ENCODE measurements at places on chromosomes 2 and 18.

DNA sequence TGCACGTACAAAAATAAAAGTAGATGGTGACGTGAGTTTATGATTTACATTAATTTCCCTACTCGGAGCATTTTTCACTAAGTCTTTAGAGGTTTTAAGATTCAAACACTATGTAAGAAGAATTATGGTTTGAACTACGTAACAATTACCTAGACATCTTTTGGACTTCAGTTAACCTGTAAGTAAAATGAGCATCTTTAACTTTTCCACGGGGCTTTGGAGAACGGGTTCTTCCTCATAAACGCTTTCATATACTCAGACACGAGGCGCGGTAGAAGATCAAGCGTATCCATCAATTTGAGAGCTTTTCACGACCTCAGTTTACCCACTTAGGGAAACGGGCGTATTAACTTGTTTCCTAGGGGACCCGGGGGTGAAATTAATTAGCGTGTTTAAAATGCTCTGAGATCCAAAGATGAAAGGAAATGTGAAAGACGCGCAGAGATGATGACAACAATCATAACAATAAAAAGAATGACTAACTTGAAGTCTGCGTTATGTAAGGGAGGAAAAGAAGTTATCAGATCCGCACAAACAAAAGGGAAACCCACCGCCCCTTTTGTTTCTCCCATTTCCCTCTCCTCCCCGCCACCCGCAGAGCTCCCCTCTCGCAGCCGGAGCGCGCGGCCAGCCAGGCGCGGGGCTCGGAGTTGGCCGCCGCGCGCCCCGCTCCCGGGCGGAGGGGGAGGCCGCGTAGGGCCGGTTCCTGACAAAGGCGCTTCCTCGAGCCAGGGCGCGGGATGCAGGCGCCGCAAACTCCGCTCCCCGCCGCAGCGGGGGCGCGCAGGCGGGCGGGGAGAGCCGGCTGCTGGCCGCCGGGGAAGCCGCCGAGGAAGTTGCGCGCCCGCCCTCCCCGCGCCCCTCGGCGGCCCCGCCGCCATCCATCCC lies 807 bp downstream of the PELI1 start:
- no peak for DNase-seq

DNA sequence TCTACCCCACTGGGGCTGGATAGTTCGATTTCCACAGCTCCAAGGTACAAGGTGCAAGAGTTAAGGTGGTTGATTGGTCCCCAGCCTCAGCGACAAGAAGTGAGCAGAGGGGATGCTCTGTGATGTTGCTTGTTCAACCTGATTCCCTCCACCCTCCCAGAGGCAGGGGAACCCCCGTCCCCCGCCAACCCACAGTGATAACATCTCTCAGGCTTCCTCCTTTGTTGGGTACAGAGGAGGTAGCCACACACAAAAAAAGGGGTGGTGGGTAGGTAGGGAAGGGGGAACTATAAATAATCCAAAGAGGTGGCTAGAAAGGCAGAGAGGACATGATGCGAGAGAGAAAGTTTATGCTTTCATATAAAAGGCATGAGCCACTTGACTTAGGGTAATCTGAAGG lies 192.9 kb upstream of the POU3F3 start:
- DNase-seq, result no peak

DNA sequence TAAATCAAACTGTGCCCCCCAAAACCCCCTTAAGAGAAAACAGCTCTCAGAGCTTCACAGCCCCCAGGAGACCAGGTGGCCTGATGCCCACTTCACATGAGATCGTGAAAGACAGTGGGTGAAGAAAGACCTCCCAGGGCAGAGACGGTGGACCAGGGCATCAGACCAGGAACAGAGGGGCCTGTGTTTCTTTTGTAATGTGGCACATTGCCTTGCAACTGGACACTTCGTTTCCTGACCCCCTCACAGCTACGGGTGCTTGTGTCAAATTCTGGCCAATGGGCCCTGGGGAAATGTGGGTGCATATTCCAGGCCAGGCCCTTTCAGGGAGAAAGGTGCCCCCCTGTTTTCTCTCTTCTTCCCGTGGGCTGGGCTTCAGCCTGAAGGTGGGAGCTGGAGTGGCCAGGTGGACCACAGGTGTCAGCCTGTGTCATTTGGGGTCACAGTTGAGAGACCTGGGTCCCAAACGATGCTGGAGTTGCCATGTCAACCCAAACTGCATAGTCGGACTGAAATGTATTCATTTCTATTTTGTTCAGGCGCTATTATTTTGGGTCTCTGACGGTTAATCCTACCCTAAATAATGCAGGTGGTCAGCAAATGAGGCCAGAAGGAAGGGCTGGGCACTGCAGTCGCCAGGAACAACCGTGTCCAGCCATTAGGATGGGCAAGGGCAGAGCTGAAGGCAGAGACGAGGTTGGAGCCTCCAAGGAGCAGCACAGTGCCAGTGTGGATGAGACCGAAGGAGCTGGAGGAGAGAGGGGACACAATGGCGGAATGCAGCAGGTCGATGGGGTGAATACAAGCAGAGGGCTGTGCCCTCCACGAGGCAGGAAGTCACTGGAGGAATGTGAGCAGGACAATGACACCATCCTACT lies 338.2 kb downstream of the EIPR1 start:
- no peak for DNase-seq

DNA sequence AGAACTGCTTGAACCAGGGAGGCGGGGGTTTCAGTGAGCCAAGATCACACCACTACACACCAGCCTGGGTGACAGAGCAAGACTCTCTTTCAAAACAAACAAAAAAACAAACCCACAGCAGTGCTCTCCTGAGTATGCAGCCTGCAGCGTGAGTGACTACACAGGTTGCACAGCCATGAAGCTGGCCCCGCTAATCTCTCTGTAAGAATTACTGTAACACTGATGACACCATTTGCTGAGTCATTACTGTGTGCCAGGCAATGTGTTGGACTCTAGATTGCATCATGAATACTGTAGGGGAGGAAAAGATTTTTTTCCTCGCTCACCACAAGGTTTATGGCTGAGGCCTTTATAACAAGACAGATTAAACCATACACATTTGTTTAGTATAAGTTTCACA lies 118.6 kb upstream of the ATP8B1 start:
- DNase-seq, result no peak

DNA sequence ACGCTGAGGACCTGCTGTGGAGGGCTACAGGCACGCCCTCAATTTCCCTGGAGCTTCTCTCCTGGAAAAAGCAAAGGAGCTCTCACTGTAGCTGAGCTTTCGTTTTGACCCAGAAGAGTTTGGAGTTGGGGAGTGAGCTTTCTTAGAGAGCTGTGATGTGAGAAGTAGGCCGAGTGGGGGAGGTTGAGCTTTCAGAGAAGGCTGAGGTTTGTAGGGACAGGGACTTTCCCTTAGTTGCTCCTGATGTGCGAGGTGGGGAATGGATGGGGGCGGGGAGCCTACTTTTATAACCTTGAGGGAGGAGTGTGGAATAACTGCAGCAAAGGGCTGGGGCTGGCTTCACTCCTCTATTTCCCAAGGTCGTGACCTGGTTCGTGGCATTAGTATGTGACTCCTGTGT lies 47.1 kb downstream of the ZNF532 start:
- DNase-seq, result no peak

DNA sequence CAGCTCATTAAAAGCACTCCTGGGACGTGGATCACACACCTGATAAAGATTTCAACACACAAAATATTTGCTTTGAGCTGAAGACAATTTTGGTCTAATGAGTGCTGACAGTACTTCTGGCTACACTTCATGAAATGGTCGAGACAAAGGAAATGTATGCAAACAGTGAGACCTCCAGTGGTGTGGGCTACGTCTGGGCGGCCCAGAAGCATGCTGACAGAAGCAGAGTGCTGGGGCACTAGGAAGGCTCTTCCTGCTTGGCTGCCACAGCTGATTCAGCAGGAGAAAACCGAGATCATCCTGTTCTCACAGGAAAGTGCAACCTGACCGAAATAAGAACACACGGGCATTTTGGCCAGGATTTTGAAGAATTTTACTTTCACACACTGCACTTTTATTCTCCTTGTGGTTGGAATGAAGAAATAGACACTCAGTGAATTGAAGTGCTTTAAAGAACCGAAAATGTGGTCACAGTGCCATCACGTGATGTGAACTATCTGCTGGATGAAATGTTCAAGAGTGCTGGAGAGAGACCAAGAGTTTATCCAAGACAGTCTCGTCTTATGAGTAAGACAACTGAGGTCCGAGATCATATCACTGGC lies 149.5 kb downstream of the CCBE1 start:
- DNase-seq, result no peak

DNA sequence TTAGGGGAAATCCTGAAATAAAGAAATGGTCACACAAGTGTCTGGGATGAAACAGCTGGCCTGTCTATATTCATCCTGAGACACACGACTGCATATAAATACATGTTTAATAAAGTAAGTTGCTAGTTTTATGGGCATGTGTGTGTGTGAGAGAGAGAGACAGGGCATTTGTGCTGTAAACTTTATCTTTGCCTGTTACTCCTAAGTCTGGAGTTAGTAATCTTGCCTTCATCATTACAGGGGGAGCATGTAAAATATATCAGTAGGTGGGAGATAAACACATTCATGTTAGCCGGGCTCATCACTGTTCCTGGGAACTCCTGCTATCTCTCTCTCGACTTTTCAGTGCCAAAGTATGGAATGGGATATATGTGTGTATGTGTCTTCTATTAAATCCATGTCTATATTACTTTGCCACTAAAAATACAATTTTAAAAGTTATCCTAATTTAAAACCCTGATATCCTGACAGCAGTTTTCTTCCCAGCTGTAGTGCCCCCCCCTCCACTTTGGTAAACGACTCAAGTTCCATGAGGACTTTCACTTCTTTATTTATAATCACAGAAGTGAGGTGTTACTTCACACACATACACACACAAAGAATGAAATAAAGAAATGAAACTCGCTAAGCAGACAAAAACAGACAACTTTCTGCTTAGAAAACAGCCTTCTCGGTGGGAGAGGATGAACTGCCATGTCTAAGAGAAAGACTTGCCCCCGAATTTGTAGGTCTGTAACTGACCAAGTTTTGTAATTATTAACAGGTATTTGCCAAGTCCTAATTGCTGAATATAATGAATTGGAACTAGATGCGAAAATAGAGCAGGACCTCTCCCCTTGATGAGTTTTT lies 947 bp downstream of the ZEB2 start:
- no peak for DNase-seq

- no peak for DNase-seq
Measured at GRCh38 chr2:37570773-37571586, 100.5 kb downstream of the CDC42EP3 start.

- DNase-seq, result no peak
Measured at GRCh38 chr2:17442334-17442733, 75.9 kb downstream of the RAD51AP2 start.

GRCh38 chr18:47605093-47605492 lies 325.4 kb downstream of the SMAD2 start:
- no peak for DNase-seq

GRCh38 chr2:144091622-144092021 lies 428.3 kb downstream of the ZEB2 start:
- DNase-seq, result no peak

GRCh38 chr2:71276311-71277146 lies 49.6 kb upstream of the PAIP2B start:
- DNase-seq, result no peak

- DNase-seq, result no peak
Measured at GRCh38 chr2:24592441-24593100, 101.5 kb downstream of the NCOA1 start.

DNA sequence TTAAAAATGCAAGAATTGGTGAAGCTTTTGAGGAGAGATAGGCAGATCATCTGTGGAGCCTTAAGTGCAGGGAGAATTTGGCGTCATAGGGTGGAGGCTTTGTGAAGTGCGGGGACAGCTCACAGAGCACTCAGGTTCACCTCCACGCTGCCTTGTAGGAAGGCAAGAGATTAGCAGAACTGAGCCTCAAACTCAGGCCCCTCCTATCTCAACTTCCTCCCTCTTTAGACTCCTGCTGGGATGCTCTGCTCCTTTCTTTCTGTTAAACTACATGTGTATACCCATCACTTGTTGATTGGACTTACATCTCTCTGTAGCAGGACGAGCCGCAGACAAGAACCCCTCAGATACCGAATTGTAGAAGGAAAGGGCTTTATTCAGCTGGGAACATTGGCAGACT lies 422.2 kb downstream of the SETBP1 start:
- no peak for DNase-seq

DNA sequence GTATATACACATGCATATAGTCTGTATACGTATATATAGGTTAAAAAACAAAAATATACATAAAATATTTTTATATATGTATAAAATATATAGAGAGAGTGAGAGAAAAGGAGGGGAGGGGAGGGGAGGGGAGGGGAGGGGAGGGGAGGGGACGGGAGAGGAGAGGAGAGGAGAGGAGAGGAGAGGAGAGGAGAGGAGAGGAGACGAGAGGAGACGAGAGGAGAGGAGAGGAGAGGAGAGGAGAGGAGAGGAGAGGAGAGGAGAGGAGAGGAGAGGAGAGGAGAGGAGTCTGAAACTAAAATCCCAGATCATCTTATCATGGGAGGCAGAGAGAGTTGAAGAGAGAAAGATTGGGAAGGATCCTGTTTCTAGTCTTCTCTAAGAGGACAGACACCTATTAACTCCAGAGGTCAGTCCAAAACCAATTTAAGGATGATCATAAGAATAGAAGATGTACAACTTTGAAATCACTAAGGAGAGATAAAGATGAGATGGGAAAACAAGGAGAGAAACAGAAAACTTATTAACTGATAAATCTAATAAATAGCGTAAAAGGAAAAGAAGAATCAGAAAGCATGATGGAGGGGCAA lies 195.4 kb downstream of the SRBD1 start:
- DNase-seq, result no peak

GRCh38 chr2:239581352-239581901 lies 180.6 kb upstream of the HDAC4 start:
- DNase-seq, result no peak

GRCh38 chr2:54042341-54042740 lies 71.5 kb upstream of the PSME4 start:
- no peak for DNase-seq

DNA sequence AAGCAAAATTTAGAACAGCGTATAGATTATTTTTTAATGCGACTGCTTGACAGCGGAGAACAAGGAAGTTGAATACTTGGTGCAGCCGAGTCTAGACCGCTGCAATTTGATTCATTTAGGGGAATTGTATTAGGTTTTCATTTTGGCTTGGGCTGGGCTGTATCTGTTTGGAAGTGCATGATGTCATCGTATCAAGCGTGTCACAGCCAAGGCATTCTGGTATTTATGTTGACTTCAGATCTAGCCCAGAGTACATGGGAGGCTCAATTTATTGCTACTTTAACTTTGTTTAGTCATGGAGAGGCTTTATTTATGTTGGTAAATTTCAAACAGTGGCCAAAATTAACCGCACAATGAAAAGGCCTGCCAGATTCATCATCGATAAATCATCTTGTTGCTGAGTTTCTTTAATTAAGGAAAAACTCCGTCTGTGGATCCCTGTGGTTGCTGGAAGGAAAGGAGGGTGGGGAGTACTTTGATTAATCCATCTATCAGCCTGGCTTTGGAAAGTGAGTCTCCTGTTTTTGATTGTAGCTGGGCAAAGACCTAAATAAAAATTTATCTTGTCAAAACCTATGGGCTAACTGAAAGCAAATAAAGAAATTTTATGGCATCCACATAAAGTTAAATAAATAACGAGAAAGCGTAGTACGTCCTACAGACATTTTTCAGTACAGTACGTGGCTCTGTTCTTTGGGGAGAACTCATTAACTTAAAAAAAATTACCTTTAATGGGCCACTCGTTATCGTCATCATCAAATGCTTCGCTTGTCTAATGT lies 230.4 kb upstream of the SPRED2 start:
- no peak for DNase-seq

- DNase-seq, result no peak
Measured at GRCh38 chr2:12334412-12334966, 382.2 kb upstream of the TRIB2 start.

- no peak for DNase-seq
Measured at GRCh38 chr2:173948198-173948597, 17.0 kb downstream of the SP3 start.

- DNase-seq, result no peak
Measured at GRCh38 chr2:11079136-11079824, 76.0 kb upstream of the SLC66A3 start.

- no peak for DNase-seq
Measured at GRCh38 chr2:11562011-11562410, 28.2 kb downstream of the GREB1 start.

Measured in cortex of kidney (tissue), 1 donor.